ENCODE measurements at places on chromosomes 16 and 17.
A peak's percentile ranks its signal among the peaks of the same experiment; 100 is the strongest.

- no peak for DNase-seq
Observed at GRCh38 chr16:29962344-29962994, 590 bp downstream of the TMEM219 start.

- no peak for DNase-seq
Observed at GRCh38 chr16:19765860-19766553, 47.9 kb downstream of the IQCK start.

GRCh38 chr17:49742166-49742638, 21.7 kb downstream of the FAM117A start:
- DNase-seq: no peak

DNA sequence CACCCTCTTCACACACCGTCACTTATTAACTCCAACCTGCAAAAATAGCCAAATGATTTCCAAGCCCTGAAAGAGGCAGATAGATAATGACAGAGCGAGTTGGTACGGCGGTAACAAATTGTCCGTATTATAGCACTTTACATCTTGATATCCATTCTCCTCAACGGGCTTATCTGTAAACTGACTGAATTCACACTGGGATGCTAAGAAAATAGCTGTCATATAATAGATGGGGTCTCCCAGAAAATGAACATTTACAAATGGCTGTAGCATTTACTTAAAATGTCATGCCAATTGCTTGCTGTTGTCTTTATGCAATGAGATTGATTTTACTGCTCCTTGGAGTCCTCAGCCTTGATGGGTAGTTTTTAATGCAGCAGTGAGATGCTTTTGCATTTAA, 225.8 kb upstream of the SDK2 start:
- no peak for DNase-seq

GRCh38 chr16:73065632-73066330, 17.9 kb upstream of the ZFHX3 start:
- DNase-seq: no peak

DNA sequence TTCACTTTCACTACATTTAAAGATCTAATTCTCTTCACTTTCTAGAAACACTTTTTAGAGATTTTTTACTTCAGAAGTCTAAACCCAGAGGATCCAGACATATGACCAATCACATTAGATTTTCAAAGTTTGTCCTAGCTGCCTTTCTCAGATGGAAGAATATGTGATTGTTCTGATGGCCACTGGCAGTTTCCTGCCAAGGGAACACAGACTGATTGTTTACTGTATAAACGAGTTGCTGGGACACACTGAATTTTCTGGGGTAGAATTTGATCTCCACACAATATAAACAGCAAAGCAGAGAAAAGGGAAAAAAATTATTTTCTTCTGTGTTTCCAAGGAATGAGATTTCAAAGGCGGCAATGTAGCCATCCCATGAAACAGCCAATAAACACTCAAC, 480.0 kb downstream of the TOX3 start:
- DNase-seq: no peak

DNA sequence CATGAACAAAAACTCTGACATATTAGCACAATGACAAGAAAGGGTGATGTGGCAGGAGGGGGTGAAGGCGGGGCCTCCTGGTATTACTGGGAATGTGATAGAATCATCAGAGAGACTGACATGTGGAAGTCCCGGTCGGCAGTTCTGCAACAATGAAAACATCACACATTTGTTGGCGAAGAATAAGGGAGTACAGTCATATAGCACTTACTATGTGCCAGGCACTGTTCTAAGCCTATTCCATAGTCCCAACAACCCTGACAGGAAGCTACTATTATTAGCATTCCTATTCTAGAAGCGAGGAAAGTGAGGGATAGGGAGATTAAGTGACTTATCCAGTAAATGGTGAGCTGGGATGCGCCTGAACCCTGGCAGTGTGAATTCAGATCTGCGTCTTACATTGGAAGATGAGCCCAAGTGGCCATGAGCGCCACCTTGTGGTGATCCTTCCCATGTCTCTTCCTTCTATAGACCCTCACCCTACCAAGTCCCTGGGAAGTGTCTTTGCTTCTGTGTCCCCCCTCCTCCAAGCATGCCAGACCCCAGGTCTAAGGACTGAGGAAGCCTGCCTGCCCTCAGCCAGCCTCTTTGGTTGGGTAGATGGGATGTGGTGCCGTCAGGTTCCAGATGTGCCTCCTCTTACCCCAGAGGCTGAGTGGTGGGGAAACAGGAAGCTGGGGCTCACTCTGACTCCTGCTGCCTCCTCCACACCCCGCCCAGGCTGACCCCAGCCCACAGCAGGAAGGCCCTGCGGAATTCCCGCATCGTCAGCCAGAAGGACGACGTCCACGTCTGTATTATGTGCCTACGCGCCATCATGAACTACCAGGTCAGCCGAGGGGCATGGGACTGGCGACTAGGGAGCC, 14.0 kb downstream of the FMNL1 start:
- DNase-seq: peak; percentile 74

- DNase-seq: no peak
Observed at GRCh38 chr16:17467923-17468540, 2.7 kb downstream of the XYLT1 start.

DNA sequence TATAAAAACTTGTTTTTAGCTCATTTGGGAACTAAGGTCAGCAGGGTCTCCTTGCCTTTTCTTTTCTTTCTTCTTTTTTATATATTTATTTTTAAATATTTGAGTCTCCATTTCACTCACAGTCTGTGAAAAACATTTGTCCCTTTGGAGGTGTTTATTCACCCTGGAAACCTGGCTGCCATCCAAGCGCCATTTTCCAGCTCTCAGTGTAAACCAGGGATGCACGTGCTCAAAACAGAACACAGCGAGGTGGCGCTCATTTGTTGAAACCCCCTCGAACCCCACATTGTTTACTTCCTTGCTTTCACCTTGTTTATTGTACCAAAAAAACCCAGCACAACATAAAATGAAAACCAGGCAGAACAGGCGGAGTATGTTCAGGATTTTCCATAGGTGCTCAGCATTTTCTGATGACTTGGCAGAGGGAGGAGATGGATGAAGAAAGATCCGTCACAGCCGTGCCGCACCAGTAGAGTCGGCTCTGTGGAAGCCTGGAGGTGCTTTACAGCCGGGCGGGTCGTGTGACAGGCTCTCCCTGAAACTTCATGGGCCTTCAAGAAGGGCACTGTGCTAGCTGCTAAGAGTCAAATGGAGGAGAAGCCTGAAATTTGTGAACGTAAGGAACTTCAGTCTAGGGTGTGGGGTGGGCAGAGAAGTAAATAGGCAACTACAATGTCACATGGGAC, 284.4 kb downstream of the FOXL1 start:
- no peak for DNase-seq

GRCh38 chr16:175011-175949, 1.2 kb upstream of the HBA1 start:
- peak; percentile 90 for DNase-seq

DNA sequence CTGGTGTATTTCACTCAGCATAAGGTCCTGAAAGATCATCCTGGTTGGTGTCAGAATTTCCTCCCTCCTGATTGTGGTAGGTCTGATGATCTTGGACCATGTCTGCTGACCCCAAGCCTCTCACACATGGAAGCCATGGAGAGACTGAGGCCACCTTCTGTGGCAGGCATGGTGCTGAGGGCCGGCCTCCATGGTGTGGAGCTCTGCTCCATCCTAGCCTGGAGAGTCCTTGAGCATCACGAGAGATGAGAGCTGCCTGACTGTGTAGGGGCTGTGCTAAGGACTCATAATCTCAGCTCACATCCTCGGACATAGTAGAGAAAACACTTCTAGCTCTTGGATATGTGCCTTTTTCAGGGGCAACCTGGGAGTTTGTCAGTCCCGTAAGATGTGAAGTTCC, 40.6 kb downstream of the MPRIP start:
- no peak for DNase-seq

- DNase-seq: no peak
Observed at GRCh38 chr16:27547134-27547533, 2.6 kb downstream of the GTF3C1 start.

DNA sequence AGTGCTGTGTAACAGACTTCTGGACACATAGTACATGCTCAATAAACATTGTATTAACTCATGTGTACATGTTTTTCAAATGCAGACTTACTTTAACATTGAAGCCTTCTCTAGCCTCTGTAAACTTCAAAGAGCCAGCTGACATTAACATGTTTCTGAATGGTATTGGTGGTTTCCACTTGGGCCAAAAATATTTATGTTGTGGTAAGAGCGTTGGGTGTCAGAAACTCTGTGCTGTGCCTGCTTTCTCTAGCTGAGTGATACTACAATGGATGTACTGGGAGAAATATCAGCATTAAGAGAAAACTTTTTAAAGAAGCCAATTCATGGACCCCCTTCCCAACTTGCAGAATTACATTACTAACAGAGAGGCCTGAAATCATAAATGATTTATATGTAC, 1951.7 kb downstream of the TP53TG3F start:
- DNase-seq: no peak

- no peak for DNase-seq
Observed at GRCh38 chr17:77225265-77225664, 84.5 kb downstream of the SEC14L1 start.

DNA sequence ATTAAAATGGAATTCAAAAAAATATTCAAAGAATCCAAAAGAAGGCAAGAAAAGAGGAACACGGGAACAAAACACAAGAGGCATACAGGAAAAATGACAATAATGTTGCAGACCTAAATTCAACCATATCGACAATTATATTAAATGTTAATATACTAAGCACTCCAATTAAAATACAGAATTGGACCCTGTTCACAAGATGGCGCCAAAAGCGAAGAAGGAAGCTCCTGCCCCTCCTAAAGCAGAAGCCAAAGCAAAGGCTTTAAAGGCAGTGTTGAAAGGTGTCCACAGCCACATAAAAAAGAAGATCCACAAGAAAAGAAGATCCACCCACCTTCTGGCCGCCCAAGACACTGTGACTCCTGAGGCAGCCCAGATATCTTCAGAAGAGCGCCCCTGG, 6.3 kb upstream of the XAF1 start:
- DNase-seq: no peak

DNA sequence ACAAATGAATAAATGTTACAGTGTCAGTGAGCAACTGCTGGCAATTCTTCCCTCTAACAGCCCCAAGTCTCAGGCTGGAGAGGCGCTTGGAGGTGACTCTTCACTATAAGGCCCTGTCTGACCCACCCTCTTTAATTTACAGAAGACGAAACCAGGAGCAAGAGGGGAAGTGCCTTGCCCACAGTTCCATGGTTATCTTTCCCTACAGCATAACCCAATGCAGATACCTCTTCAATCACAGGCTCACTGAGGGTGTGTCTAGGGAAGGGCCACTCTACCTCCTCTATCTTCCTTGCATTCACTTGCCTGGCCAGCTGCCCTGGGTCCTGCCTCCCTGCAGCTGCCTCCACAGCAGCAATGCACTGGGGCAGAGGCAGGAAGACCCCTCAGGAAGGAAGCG, 9.6 kb upstream of the N4BP1 start:
- no peak for DNase-seq

- DNase-seq: peak; percentile 99
Observed at GRCh38 chr16:588889-589657, 793 bp upstream of the RAB40C start.

DNA sequence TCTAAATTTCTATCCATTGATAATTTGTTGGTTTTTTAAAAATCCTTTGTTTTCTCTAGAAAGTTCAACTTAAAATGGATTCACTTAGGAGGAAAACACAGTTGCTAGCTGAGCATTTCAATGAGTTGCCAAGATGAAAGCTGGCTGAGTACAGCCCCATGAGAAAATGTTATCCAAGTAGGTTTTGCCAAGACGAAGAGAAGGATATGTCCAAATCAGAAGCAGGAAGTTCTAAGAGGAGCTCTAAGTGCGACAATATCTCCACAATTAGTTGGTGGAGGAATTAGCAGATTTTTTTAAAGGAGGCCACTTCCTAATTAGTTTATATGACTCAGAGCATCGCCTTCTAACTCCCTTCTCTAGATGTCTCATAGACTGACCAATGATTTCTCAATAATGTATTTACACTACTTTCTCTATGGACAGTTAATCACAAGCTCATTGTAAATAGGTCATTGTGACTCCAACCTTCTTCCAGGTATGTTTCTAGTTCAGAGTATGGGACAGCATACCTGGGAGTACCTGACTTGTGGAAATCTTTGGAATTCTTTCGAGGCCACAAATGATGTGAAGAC, 873.3 kb upstream of the SOX9 start:
- DNase-seq: no peak

GRCh38 chr17:82531431-82531881, 11.9 kb downstream of the FOXK2 start:
- DNase-seq: no peak

GRCh38 chr16:4525069-4525468, 13.5 kb downstream of the CDIP1 start:
- DNase-seq: no peak

DNA sequence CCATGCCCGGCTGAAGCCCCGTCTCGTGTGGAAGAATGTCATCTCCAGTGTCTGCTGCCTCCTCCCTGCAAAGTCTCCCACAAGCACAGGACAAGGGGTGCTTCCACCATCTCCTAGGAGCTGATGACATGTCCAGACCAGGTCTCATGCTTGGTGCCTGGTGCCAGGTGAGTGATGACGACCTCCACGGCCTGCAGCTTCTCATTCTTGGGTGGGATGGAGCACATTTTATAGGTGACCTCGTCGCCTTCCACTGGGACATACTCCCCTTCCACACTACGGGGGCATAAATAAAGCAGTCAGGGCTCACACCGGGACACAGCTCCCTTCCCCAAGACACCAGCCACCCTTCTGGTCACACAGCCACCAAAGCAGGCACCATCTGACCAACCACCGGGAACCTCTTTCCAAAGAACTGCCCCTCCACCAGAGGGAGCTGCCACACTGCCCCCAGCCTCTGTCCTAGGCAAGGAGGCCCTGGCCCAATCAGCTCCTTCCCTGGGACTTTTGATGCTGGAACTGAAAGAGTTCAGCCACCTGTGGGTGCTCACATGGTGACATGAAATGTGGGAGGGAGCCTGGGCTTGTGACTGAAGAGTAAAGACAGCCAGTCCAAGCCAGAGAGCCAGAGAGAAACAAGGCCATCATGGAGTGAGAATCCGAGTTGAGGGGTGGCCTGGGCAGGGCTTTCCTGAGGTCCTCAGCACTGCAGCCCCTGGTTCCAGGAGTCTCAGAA, 13.6 kb downstream of the CARHSP1 start:
- no peak for DNase-seq

DNA sequence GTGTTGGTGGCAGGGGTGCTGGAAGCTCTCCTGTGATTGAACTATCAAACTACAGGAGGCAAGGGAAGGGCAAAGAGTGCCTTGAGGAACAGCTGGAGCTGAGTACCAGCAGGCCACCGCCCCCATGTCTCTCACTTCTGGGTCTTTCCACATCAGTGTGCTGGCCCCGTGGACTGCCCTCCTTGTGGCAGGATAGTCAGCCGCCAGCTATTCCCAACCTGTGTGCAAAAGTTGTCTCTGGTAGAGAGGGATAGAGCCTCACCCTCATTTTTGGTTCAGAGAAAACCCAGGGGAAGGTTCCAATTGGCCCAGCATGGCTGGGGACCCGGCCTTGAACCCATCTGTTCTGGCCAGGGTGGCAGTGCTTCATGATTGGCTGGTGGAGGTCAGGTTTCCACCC, 211.8 kb downstream of the IRF8 start:
- DNase-seq: no peak

DNA sequence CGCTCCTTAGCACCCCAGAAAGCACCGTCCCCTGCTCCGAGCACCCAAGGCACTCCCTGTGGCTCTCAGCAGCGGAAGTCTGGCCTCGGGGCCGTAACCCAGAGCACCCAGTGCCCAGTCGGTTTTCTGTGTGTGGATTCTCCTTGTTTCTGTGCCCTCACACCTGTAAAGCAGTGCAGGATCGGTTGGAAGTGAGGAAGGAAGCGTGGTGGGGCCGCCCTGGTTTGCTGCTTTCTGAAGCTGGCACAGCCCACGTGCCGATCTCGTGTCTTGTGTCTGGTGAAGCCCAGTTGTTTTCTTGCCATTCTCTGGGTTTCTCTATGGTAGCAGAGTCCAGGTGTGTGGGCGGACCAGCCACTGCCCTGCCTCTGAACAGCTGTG, 3.7 kb downstream of the ACSF3 start:
- DNase-seq: no peak
